Right kidney (tissue), 9 donors: ENCODE measurements at places on chromosomes 16 and 17.

DNA sequence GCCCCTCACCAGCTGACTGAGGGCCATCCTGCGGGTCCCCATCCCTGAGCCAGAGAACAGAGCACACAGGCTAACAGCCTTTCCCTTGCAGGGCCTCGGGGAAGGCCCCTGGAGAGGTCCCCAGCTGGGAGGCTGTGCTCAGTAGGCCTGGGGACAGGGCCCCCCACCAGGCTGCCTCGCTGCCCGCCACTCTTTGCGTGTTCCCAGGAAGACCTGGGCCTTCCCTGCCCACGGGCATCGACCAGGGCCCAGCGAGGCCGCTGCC is 785 bp downstream of the HID1 start:
- peak; percentile 60 for DNase-seq

GRCh38 chr17:12548558-12548957 is 117.1 kb upstream of the MYOCD start:
- no peak for DNase-seq

GRCh38 chr16:4733747-4734062 is 366 bp downstream of the ANKS3 start:
- DNase-seq, result no peak

GRCh38 chr16:24939738-24940137 is 75.4 kb downstream of the ARHGAP17 start:
- DNase-seq, result no peak

- no peak for DNase-seq
These were observed 361.5 kb downstream of the SNX29 start for GRCh38 chr16:12337871-12338655.

DNA sequence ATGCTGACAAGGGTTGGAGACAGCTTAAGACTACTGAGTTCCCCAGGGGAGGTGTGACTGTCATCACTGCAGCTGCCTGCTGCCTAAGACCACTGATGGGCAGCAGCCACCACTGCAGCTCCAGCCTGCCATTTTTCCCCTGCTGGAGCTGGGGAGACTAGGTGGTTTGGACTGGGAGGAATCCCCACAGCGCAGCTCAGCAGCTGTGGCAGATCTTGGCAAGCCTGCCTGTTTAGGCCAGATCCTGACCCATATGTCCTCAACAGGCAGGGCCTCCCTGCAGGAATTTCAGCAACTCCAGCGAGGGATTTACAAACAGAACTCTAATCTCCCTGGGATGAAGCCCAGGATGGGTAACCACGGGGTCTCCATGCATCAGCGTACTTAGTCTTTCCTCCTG is 356.4 kb upstream of the TOM1L1 start:
- no peak for DNase-seq

DNA sequence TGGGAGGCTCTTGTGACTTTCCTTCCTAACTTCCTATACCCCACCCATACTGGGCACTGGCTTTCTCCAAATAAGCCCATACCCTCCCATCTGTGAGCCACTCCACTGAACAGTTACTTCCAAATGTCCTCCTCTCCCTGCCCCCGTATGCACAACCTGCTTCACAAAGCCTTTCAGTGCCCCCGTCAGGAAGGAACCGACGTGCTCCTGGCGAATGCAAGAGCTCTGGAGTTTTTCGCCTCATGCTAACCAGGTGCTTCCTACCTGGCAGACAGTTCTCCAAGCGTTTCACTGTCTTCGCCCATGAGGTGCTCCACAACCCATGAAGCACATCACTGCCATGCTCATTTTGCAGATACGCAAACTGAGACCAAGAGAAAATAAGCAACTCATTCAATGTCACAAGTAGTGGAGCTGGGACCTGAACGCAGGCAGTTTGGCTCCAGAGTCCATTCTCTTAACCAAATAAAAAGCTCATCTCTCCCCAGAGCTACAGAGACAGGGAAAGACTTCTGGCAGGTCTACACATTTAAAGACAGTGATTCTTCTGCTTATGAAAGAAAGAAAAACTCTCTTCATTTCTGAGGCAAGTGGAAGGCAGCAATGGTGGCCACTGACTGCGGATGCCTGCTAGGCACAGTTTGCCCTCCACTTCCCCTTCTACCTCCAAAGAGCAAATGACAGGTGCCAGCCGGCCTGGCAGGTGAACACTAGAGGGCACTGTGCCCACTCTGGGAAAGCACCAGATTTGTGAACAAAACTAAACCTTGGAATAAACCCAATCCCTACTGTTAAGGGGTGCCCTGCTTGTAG is 23.8 kb downstream of the SPHK1 start:
- DNase-seq, result no peak

DNA sequence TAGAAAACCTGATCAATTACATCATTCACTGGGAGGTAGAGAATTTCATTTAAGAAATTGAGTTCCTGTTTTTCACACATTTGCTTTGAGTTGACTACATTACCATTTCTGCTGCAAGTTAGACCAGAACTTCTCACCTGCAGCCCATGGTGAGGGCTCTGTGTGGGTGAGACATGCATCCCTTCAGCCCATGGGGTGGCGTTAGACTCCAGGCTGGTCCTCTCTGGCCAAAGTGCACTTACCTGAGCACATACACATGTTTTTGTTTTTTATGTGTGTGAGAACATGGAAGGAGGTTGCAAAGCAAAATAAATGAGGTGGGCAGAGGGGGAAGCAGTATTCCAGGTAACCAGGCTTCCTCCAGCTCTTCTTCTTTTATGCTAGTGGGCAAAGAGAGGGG is 470.2 kb downstream of the PMP22 start:
- DNase-seq, result no peak
